ENCODE measurements at places on chromosomes 7 and 10.

DNA sequence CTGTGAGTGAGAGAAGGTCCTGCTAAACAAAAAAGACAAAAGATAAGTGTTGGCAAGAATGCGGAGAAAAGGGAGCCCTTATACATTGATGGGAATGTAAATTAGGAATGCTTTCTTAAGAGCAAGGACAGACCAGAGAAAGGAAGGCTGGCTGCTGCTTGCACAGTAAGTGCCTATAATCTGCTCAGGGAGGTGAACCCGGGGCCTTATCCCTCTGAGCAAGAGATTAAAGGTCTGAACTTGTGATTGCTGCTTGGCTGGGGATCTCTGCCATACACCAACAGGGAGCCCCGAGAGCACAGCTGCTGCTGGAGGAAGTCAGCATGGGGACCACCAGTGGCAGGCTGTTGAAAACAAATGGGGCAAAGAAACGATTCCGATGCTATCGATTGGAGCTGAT is 32.0 kb upstream of the CRTAC1 start:
- no peak for DNase-seq

GRCh38 chr7:155951554-155952158 is 139.4 kb upstream of the SHH start:
- peak; percentile 15 for DNase-seq

DNA sequence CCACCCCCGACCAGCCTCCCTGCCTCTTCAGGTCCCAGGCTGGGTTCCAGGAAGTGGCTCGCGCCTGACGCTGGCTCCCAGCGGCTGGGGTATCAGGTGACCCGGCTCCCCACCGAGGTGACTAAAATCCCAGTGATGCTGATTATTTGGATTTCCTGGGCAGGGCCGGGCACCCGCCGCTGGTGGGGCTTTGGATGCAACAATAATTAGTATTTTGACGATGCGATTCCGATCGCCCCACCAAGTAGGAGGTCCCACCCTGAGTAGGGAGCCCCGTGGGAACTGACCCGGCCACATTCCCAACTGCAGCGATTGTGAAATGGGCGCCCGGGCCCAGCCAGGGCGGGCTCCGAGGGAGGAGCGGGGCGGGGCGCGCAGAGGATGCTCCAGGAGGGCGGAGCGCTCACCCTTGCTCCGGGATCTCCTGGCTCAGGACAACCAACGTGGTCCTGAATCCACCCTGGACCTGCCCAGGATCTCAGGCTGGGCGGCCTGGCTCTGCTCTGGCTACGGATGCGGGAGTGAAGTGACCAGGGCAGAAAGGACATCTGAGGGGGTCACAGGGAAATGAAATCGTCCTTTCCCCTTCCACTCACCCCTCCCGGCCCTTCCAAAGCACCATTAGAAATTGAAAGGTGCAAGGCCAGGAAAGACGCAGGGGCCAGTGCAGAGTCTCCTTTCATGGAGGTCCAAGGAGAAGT is 32.6 kb downstream of the DUSP5 start:
- DNase-seq = peak; percentile 33

DNA sequence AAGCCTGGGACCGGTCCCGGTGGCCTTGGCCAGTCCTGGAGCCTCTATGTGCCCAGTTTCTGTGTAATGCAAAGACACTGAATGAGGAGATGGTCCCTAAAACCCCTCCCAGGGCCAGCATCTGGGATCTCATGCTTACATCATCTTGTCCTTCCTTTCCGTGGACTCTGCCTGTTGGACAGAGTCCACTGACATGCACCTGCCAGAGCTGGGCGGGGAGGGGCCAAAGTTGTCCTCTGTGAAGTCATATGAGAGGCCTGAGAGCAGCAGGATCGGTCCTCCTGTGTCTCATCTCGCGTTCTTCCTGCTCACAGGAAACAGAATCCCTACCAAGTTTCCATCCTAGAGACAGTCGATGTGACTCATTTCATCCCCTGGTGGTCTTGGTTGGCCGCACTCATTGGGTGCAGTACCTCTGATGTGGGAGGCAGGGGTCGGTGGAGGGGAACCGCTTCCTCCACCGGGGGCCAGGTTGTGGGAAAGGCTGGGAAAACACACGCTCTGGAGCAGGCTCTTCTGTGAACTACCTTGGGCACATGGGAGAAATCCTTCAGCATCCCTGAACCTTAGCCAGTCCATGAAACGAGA is 389.6 kb upstream of the PODXL start:
- no peak for DNase-seq

DNA sequence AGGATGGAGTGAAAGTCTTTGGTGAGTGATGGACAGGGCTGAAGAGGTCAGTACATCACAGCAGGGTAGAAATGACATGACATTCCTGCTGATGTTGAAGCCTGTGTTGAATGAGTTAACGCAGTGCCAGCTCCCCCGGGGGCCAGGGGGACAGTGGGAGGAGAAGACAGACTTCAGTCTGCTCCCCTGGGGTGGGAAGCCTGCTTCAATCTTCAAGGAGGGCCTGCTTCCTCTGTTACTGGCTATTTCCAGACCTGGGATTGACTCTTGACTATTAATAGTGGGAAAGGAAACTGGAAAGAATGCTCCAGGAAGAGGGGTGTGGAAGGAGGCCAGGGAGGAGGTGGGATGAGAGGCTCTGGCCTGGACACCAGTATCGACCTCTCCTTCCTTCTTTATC is 27.2 kb downstream of the PODXL start:
- DNase-seq = no peak

DNA sequence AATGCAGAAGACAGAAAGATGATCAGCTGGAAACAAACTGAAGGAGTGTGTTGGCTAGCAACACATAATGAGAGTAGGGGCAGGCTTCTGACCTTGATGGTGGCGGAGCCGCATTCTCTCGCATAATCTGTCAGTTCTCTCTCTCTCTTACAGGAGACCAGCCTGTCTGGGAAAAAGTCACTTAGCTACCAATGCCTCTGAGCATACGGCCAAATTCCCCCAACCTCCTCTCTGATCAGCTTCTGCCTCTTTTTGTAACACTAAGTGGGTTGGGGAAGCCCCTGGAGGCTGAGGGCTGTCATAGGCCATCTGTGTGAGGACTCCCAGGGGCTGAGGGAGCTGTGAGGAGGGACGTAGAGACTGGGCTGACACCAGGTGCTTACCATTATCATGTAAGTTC is 104.6 kb downstream of the HIPK2 start:
- DNase-seq = peak; percentile 55

DNA sequence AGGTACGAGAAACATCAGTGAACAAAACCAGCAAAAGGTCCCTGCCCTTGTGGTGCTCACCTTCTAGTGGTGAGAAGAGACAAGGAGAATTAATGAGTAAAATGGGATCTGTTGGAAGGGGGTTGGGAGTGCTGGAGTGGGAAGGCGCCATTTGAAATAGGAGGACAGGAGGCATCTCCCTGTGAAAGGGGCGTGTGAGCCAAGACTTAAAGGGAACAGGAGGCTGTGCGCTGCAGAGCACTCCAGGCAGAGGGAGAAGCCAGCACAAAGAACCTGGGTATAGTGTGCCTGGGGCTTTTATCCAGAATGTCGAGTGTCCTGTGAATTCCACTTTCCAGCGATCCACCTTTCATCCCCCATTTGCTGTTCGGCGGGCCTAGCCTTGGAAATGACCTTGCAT is 497.9 kb upstream of the GALNT17 start:
- no peak for DNase-seq

GRCh38 chr10:2963889-2964631 is 103.3 kb upstream of the PFKP start:
- no peak for DNase-seq

- no peak for DNase-seq
These were observed 15.5 kb downstream of the TM9SF3 start for GRCh38 chr10:96570983-96571964.

DNA sequence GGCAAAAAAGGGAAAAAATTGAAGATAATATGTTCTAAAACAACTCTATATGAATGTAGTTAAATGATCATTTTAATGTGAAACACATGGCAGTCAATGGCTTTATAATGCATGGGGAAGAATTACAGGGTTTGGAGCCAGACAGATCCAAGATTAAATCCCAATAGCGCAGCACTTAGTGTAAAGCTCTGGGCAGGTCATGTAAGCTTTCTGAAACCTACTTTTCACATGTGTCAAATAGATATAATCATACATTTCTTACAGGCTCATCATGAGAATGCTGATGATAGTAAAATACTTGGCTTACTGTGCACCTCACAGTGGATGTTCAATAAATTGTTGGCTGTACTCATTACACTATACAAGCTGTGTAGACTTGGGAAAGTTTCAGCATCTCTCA is 48.0 kb upstream of the ZNF365 start:
- DNase-seq = no peak

GRCh38 chr10:88209837-88210561 is 346.6 kb downstream of the PTEN start:
- DNase-seq = no peak

- DNase-seq = no peak
These were observed 52.8 kb downstream of the WIPF3 start for GRCh38 chr7:29859104-29859503.

DNA sequence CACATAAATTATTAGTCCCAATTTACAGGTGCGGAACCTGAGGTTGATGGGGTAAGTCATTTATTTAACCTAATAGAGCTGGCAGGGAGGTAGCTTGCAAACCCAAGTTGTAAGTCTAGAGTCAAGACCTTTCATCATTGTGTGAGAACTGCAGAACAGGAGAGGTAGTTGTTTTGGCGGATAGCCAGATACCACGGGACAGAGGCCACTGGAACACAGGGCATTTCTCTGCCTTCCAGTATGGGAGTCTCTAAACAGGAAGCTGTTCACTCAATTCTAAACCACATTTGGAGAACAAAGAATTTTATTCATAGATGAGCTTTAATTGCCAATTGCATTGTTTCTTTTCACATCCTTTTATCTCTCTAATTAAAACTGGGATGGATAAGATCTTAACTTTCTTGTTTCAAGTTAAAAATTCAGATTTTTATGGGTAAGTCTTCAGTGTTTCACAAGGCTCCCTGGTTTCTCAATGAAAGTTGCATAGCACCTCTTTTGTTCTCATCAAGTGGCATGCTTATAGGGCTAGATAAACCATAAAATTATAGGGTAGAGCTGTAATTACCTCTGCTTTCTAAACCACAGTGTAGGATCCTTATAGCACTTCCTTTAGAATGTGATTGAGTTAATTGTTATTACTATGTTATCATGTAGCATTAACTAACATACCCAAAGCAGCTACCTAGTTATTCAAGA is 489.0 kb downstream of the GATA3 start:
- DNase-seq = no peak

GRCh38 chr7:142581341-142581740 is 167.9 kb upstream of the PRSS1 start:
- DNase-seq = peak; percentile 30

DNA sequence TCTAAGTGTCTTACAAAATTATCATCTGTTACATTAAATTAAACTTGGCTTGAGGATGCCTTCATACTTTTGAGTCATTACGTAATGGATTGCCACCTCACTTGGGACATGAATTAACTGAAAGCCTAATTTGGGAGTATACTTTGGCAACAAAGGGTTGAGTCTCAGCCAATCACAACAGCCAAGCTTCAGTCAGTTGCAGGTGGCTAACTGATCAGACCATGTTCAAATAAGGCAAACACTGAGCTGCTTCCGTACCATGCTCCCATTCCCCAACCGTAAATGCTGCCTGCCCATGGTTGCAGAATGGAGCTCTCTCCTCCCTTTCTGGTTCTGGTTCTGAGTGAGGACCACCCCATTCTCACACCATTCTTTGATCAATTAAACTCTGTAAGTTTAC is 92.9 kb upstream of the STK17A start:
- DNase-seq = no peak

- no peak for DNase-seq
These were observed 30.8 kb downstream of the ABI1 start for GRCh38 chr10:26829810-26830515.

- no peak for DNase-seq
These were observed 126.7 kb upstream of the TMEM196 start for GRCh38 chr7:19900118-19900517.

GRCh38 chr7:130143334-130143732 is 61.9 kb downstream of the TMEM209 start:
- DNase-seq = no peak

- DNase-seq = no peak
These were observed 44.9 kb downstream of the IKZF1 start for GRCh38 chr7:50349399-50349798.

DNA sequence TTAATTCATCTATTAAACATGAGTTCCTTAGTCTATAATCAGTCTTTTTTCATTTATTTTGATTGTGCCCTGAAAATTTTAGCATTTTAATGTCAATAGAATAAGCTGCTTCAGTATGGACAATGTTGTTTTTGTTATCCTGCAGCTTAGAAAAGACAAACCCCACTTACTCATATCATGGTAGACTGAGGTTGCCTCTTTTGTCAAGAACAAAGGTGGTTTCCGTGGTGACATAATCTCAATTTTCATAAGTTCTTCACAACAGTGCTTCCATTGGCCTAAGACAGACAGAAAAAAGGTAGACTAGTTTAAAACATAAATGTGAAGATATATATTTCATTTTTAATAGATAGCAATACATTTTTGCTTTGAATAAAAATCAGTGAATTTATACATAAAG is 69.1 kb downstream of the RTKN2 start:
- DNase-seq = no peak

DNA sequence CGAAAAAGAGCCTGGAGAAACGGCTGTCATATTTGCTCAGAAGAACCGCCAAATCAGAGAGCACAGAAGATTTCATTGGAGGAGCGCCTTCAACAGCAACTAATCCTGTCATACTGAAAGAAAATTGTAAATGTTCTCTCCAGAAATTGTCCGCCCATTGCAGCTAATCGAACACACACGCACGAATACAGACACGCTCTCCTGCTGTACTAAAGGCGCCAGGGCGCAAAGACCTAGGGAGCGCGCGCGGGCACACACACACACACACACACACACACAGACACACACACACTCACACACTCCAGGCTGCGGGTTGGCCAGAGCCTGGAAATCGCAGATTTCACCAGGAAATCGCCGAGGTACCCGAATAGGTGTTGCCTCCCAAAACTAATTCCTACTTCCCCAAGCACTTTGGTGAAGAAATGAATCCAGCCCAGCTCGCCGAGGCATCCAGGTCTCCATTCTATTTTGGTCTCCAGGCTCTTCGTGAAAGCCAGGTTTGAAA is at the start of gene CHRM2:
CHRM2 (plus strand) TSS at position 157 of the 505 bp plus-strand sequence. CDS start 146,214 bp downstream, outside the sequence.
- DNase-seq = no peak

DNA sequence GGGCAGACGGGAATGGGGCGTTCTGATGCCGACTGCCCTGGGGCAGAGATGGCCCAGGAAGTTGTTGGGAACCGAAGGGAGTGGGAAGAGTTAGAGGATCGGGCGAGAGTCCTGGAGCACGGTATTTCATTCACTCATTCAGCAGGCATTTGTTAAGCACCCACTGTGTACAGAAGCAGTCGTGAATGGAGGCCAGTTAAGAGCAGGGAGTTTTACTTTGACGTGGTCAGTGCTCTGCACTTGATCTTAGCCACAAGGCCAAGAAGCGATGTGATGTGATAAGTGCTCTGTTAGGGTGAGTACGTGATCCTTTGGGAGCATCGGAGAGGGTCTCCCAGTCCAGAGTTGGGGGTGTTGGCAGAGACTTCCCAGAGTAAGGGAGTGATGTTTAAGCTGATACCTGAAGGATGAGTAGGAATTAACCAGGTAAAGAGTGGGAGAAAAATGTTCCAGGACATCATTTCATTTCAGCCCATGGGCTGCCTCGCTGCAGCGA is 890 bp downstream of the ZFYVE27 start:
- DNase-seq = no peak

Measured in activated CD4-positive, alpha-beta T cell treated with anti-CD3 and anti-CD28 coated beads for 48 hours (primary cell).